ENCODE measurements at places on chromosomes 11 and 22. TPM values are rescaled to one million over a fixed set of nuclear protein-coding genes. Genes with fewer than 3 reads are reported as not detected.

DNA sequence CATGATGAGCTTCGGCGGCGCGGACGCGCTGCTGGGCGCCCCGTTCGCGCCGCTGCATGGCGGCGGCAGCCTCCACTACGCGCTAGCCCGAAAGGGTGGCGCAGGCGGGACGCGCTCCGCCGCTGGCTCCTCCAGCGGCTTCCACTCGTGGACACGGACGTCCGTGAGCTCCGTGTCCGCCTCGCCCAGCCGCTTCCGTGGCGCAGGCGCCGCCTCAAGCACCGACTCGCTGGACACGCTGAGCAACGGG is 169 bp downstream of the NEFH start:
- no peak for DNase-seq
- H3K36me3 ChIP-seq, result no peaks in the 10 kb centered on the region
- peaks cover 7% of the 10 kb centered on the region for H3K27me3 ChIP-seq

- no peak overlapping the region for H3K4me3 ChIP-seq
- DNase-seq, result peak; percentile 73
- H3K36me3 ChIP-seq, result no peaks in the 10 kb centered on the region
- no peak overlapping the region for H3K27ac ChIP-seq
- H3K27me3 ChIP-seq, result no peaks in the 10 kb centered on the region
- peaks cover 8% of the 10 kb centered on the region for H3K4me1 ChIP-seq
These were observed 79.9 kb downstream of the AMBRA1 start for GRCh38 chr11:46513934-46514342.

DNA sequence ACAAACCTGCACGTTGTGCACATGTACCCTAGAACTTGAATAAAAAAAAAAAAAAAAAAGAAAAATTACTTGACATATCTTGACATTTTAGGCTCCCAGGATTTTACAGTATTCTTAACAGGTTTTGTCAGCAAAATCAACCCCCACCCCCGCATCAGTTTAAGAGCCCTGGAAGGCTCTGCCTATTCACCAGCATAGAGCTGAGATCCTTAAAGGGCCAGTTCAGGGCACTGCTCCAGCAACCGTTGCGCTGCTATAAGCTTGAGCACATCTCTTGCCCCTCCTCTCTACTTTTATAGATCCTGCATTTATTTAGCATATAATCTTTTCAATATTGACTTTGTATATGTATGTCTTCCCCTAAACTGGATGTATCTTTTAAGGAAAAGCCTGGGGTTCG is 697 bp upstream of the PAFAH1B2 start:
- peak; percentile 39 for DNase-seq
- H3K36me3 ChIP-seq, result no peaks in the 10 kb centered on the region
- H3K4me1 ChIP-seq, result no peaks in the 10 kb centered on the region
- peak overlapping the region; percentile 94 for H3K4me3 ChIP-seq
- no peaks in the 10 kb centered on the region for H3K27me3 ChIP-seq

GRCh38 chr11:17578958-17579357 is 31.9 kb downstream of the OTOG start:
- no peaks in the 10 kb centered on the region for H3K27me3 ChIP-seq
- no peak overlapping the region for H3K4me3 ChIP-seq
- DNase-seq, result no peak
- H3K36me3 ChIP-seq, result no peaks in the 10 kb centered on the region
- no peak overlapping the region for H3K27ac ChIP-seq

Gene PPP2R5B
- 32.6 TPM for total RNA-seq

DNA sequence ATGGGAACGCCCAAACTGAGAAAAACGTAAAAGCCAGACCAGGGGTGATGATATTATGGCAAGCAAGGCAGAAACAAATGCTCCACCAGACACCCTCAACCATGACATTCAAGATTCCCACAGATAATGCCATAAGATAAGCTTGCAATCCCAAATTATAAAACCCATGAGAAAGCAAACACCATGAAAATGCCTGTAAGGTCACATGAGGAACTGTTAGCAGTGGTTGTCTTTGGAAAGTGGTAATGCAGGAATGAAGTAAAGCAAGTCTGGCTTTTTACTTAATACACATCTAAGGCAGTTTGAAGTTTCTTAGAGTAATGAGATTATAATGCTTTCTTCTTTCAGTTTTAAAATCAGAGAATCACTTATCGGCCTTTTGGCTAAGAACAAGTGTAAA is 111.0 kb downstream of the MN1 start:
- no peak for DNase-seq
- H3K27ac ChIP-seq, result no peak overlapping the region
- H3K4me1 ChIP-seq, result peaks cover 8% of the 10 kb centered on the region

DNA sequence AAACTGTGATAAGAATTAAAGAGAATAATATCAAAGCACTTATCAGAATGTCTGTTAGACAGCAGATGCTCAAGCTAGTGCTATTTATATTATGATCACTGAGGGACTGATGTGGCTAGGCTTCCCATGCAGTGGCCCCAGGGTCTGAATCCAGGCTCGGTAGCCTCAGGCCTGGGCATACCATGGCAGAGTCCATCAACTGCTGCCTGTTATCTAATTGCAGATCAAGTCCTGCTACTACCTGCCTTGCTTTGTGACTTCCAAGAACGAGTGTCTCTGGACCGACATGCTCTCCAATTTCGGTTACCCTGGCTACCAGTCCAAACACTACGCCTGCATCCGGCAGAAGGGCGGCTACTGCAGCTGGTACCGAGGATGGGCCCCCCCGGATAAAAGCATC is 57.5 kb downstream of the TIMP3 start:
- H3K27ac ChIP-seq, result no peak overlapping the region
- no peak overlapping the region for H3K4me3 ChIP-seq
- no peak for DNase-seq
- no peaks in the 10 kb centered on the region for H3K4me1 ChIP-seq

Gene OR51B4
- not detected for total RNA-seq

Gene ANO3
- 0.68 TPM for total RNA-seq

DNA sequence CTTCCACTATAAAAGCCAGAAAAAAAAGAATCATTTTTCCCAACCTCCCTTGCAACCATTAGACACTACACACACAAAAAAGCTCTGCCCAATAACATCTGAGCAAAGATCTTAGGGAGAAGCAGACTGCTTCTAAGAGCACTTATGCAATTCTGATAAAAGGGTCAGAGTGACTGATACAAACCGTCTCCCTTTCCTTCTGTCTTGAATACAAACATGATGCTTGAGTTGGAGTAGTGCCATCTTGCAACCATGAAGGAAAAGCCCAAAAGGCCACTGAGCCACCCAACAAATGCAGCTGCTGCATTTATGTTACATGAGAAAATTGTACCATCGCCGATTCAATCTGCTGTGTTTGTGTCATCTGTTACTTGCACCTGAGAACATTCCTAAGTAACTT is 47.6 kb upstream of the EED start:
- H3K36me3 ChIP-seq, result no peaks in the 10 kb centered on the region
- H3K27ac ChIP-seq, result no peak overlapping the region
- no peaks in the 10 kb centered on the region for H3K27me3 ChIP-seq
- H3K4me3 ChIP-seq, result no peak overlapping the region

GRCh38 chr22:19430890-19431541 is 517 bp downstream of the HIRA start:
- no peaks in the 10 kb centered on the region for H3K36me3 ChIP-seq
- peak overlapping the region; percentile 45 for H3K27ac ChIP-seq
- peak overlapping the region; percentile 77 for H3K4me3 ChIP-seq
- H3K4me1 ChIP-seq, result peaks cover 20% of the 10 kb centered on the region

GRCh38 chr11:78380615-78381051 is 37.0 kb downstream of the GAB2 start:
- H3K27ac ChIP-seq, result no peak overlapping the region
- no peak for DNase-seq
- H3K4me3 ChIP-seq, result no peak overlapping the region
- no peaks in the 10 kb centered on the region for H3K27me3 ChIP-seq
- no peaks in the 10 kb centered on the region for H3K4me1 ChIP-seq

GRCh38 chr11:104852811-104853210 is 45.4 kb downstream of the CASP12 start:
- H3K4me3 ChIP-seq, result no peak overlapping the region
- H3K27me3 ChIP-seq, result no peaks in the 10 kb centered on the region
- no peaks in the 10 kb centered on the region for H3K36me3 ChIP-seq
- DNase-seq, result no peak

- DNase-seq, result no peak
- no peaks in the 10 kb centered on the region for H3K27me3 ChIP-seq
- H3K4me1 ChIP-seq, result no peaks in the 10 kb centered on the region
- no peaks in the 10 kb centered on the region for H3K36me3 ChIP-seq
- H3K27ac ChIP-seq, result no peak within 1 kb of the TSS
- H3K4me3 ChIP-seq, result no peak within 1 kb of the TSS
These were observed at the start of gene OR51Q1 for GRCh38 chr11:5421811-5422210. OR51Q1 (plus strand) TSS chr11:5422111; CDS start chr11:5422201, 90 bp downstream.

GRCh38 chr11:6319704-6320410 is 444 bp downstream of the CAVIN3 start:
- H3K27ac ChIP-seq, result peak overlapping the region; percentile 88
- H3K4me3 ChIP-seq, result peak overlapping the region; percentile 32
- H3K4me1 ChIP-seq, result no peaks in the 10 kb centered on the region
- H3K27me3 ChIP-seq, result no peaks in the 10 kb centered on the region
- no peaks in the 10 kb centered on the region for H3K36me3 ChIP-seq

GRCh38 chr11:126328444-126328843 is 24.6 kb downstream of the DCPS start:
- no peak overlapping the region for H3K27ac ChIP-seq
- DNase-seq, result no peak
- no peaks in the 10 kb centered on the region for H3K4me1 ChIP-seq
- no peaks in the 10 kb centered on the region for H3K36me3 ChIP-seq
- H3K27me3 ChIP-seq, result no peaks in the 10 kb centered on the region

DNA sequence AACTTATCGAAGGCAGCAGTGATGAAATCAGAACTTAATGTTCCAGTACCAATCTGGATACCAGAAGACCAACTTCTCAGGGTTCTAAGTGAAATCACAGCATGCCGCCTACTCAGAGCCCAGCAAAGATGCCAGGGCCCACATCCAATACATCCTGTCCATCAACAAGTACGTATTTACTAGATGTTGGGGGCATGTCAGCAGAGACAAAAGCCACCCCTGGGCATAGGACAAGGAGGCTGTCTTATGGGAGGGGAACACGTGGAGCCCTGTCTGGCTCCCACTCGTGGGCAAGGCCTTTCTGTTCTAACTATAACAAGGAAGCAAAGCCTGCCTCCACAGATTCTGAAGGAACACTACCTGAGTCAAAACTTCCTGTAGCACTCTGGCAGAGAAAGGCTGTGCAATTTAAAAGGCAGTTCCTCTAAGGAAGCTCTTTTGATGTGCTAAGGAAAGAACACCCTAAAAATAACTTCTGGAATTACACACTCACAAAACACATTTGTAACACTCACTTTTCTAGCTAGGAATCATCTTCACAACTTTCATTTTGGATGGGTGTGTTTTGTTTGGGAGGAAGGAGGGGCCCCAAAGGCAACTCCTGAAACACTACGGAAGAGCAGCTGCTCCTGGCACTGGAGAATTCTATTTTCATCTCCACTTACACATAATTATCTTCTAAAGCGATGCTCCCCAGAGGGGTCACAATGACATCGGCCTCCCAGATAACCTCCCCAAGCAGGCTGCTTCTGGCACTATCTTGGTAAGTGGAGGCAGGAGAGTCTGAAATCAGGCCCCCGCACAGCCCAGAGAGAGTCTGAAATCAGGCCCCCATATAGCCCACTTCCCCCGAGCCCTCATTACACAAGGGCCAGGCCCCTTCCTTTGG is 14.2 kb downstream of the SMCO4 start:
- no peaks in the 10 kb centered on the region for H3K27me3 ChIP-seq
- H3K27ac ChIP-seq, result peak overlapping the region; percentile 81
- H3K36me3 ChIP-seq, result no peaks in the 10 kb centered on the region
- peaks cover 7% of the 10 kb centered on the region for H3K4me1 ChIP-seq
- H3K4me3 ChIP-seq, result no peak overlapping the region
- DNase-seq, result peak; percentile 28

DNA sequence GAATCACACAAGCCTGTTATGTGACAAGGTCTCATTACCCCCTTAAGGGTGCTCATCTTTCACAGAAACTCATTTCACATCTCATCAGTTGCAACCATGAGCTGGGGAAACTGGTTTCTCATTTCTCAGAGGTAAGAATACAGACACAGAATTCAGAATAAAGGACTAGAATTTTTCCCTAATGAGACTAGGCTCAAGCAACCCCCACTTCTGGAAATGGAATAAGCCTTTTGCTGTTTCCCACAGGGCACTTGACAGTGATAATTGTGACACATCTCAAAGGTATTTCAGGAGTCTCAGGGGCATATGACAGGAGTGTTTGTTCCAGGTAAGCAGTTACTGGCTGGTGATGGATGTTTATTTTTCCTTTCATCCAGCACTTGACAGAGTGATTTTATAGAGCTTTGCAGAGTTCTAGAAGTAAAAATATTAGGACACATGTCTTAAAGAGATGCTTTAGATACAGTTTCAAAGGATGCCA is 112.9 kb upstream of the DDI1 start:
- H3K27me3 ChIP-seq, result no peaks in the 10 kb centered on the region
- H3K27ac ChIP-seq, result no peak overlapping the region
- no peak overlapping the region for H3K4me3 ChIP-seq
- no peaks in the 10 kb centered on the region for H3K36me3 ChIP-seq

Gene OR2AG2
- total RNA-seq, result 0.91 TPM

Data from prostate gland (tissue), 2 donors.